ENCODE measurements at places on chromosomes 5 and 9.

GRCh38 chr5:59503220-59503619 is 390.3 kb downstream of the PDE4D start:
- no peak for DNase-seq

- DNase-seq: no peak
Measured at GRCh38 chr5:333945-334344, 12.4 kb downstream of the AHRR start.

- no peak for DNase-seq
Measured at GRCh38 chr9:125996791-125997190, 249.6 kb downstream of the PBX3 start.

DNA sequence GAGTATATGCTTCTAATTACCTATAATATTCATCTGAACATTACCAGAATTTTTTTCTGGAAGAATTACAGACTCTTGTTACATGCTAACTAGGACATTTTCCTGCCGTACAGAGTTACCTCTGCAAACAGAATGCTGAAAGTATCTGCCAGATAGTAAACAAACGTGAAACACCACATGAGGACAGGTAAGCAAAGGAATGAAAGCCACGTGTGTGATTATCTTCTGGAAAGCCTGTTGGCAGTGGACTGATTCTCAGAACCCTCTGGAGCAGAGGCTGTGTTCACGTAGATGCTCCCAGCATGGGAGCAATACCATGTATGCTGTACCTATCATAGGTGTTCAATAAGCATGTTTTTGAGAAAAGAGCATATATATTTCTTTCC is 472.6 kb downstream of the ENC1 start:
- DNase-seq: no peak

GRCh38 chr5:158212917-158213316 is 354.0 kb upstream of the CLINT1 start:
- DNase-seq: no peak

DNA sequence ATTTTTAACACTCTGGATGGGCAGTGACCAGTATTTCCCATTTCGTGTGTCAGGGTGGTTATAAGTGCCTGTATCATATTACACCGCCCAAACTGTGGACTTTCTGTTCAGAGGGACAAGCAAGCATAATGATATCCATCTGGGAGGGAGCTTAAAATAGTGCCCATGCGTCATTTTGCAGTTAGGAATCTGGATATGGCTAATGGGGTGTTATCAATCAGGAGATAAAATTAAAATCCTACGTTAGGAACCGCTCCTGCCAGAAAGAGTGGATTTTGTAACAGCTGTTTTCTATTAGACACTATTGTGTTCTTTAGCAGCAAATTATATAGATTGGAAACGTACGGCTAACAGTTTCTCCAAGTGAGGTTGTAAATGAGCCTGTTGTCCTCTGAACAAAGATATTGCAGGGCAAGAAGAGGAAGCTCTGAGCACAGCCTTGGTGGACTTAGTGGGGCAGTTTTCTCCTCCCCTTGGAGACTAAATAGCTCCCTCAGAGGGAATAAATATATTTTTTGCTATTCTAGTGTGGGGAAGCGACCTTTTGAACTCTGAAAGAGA is 160.4 kb downstream of the SPATA31D1 start:
- DNase-seq: no peak

- no peak for DNase-seq
Measured at GRCh38 chr5:96562614-96563013, 99.6 kb upstream of the CAST start.

DNA sequence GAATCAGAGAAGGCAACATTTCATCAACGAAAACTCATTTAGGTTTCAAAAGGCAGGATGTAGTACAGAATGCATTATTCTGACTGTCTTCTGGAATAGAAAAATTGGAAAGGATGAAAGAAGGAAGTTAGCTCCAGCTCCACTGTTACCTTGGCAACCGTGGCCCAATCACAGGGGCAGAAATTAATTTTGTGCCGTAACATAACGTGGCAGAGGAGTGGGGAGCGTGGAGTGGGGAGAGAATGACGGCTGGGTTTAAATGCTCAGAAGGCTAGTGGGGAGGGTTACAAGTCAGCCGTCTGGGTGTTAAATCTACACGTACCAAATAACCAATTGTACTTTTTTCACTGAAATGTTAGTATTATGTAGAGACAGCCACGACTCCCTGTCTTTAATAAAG is 32.3 kb upstream of the EQTN start:
- peak; percentile 17 for DNase-seq

- no peak for DNase-seq
Measured at GRCh38 chr9:116218399-116218798, 64.8 kb downstream of the PAPPA start.

- DNase-seq: no peak
Measured at GRCh38 chr9:98708933-98709911, at the start of gene GABBR2. Gene GABBR2 (minus strand): TSS chr9:98708935. CDS start chr9:98708737, 198 bp downstream.

DNA sequence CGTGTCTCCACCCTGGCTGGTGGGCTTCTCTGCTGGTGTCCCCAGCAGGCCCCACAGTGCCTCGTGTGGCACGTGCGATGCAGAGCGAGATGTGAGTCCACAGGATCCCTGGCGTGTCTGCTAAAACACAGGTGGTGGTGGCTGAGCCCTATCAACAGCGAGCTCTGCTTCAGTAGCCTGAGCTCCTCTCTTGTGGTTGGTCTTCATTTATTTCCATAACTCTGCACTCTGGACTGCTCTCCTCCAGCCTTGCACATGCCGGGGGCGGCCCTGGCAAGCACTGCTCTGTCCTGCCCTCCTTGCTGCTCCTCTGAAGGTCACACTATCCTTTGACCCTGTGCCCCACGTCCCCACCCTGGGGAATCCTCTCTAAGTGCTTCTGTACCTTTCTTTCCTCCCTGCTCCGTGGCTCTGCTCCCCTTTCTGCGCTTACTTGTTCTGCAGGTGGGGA is 59.2 kb downstream of the NSUN2 start:
- DNase-seq: no peak

DNA sequence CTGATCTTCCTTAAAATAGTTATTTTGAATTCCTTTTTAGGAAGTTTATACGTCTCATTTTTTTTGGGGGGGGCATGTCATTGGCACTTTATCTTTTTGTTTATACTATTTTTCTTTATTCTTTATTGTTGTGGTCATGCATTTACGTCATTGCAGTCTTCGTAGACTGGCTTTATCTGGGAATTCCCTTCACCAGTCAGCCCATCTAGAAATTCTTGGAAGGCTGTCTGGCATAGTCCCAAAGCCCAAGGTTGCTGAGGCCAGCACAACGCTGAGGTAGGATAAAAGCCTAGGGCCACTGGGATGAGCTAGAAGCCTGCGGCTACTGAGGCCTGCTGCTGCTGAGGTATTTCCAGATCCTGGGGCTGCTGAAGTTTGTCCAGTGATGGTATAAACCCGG is 121.5 kb downstream of the ISOC1 start:
- DNase-seq: no peak

DNA sequence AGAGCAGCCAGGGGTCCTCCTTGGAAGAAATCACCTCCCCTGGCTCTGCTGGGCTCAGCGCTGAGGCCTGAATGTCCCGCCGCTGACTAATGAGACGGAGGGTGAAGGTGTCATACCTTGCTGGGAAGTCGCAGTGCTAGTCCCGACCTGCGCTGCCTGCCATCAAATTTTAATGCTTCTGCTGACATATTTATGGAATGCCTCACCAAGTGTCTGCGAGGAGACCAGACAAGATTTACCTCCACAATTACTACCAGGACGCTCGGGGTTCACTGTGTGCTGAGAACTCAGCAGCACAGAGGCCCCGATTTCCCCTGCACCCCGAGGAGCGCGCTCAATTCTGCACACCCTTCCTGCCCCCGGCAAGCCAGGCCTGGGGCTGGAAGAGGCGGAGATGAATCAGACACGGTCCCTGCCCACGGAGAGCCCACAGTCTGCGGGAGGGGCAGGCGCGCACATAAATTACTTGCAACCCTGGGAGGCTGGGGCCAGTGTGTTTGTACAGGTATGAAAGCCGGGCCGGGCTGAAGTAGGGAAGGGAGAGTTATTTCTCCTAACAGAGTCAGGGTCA is 175.2 kb downstream of the PAX5 start:
- no peak for DNase-seq

GRCh38 chr9:109122726-109123621 is 3.2 kb upstream of the TMEM245 start:
- DNase-seq: no peak

DNA sequence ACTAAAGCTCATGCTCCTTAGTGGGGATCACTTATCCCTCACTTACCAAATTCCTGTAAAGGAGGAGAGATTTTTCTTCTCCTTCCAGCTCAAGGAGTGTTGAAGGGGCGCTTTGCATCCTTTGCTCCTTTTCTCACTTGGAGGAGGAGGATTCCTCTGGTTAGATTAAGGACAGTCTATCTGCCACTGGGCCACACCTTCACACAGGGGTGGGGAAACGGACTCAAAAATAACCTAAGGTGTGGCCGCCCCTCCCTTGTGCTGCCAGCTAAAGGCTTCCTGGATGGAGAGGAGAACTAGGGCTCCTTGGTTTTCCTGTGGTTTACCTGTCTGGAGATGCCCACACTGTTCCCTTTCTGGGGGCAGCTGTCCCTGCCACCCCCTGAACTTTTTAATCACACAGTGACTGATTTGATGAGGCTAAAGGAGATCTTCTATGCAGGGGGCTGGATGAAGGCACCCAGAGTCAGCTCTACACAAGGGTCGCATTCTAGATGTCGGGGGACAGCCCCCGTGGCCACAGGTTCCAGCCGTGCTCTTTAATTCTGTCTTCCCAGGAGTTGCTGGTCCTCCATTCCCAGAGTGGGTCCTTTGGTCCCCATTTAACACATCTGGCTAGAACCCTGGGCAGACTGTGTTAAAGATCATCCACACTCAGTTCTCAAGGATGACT is 14.4 kb downstream of the GLRX start:
- no peak for DNase-seq

- no peak for DNase-seq
Measured at GRCh38 chr5:123645024-123645603, 133.1 kb downstream of the CSNK1G3 start.

DNA sequence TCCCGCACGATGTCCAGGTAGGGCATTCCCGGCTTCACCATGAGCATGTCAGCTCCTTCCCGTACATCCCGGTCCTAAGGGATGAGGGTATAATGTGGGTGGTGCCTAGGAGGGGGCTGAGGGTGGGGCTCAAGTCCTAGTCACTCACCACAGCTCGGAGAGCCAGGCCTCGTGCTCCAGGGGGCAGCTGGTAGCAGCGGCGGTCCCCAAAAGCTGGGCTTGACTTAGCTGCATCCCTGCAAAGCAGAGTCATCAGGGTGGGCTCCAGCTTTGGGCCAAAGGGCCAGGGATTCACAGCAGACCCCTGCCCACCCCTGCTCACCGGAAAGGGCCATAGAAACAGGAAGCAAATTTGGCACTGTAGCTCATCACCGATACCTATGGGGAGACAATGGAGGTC is 11.6 kb downstream of the ALAD start:
- DNase-seq: no peak

GRCh38 chr9:29750062-29750461 is 2176.8 kb upstream of the C9orf72 start:
- DNase-seq: no peak

DNA sequence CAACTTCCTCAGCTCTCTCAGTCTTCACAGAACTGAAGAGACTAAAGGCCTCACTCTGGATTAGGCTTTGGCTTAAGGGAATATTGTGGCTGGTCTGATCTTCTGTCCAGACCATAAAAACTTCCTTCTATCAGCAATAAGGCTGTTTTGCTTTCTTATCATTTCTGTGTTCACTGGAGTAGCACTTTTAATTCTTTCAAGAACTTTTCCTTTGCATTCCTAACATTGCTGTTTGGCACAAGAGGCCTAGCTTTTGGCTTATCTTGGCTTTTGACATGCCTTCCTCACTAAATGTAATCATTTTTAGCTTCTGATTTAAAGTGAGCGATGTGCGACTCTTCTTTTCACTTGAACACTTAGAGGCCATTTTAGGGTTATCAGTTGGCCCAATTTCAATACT is 88.7 kb upstream of the ACOT12 start:
- no peak for DNase-seq

- no peak for DNase-seq
Measured at GRCh38 chr9:72352911-72353388, 12.1 kb downstream of the ZFAND5 start.

DNA sequence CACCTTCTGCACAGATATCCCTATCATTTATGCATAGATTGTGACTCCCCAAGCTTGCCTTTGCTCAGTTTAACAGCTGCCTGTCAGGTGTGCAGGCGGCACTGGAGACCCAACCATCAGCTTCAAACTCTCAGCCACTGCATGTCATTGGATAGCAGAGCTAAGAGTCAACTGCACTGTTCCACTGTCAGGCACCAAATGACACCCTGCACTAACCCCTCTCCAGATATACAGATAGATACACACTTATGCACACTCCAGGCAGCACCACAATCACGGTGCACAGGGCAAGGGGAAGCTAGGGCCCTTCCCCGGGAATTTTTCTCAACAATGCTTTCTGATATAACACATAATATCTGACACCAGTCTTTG is 142.3 kb downstream of the BNC2 start:
- no peak for DNase-seq

All from pons (tissue), 1 donor.